ACHN (cell line): ENCODE measurements at places on chromosomes 13 and 19.

- no peak for DNase-seq
These were observed 280.0 kb downstream of the SHISA2 start for GRCh38 chr13:25771641-25772478.

DNA sequence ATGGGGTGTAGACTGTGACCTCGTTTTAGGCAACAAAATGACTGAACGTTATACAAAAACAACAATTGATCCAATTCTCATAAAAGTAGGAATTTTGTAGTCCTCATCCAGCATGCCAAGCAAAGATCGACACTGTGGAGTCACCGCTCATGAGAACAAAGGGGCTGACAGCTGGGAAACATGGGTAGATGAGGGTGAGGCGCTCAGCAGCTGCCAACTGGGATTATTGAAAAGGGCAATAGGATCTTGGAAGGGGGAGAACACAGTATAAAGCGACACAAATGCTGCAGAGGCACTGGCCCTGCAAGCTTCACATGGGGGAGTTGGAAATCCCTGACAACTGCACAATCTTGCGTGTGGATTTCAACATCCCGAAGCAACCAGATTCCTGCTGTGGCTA lies 5.4 kb upstream of the ZNF765 start:
- DNase-seq: no peak

DNA sequence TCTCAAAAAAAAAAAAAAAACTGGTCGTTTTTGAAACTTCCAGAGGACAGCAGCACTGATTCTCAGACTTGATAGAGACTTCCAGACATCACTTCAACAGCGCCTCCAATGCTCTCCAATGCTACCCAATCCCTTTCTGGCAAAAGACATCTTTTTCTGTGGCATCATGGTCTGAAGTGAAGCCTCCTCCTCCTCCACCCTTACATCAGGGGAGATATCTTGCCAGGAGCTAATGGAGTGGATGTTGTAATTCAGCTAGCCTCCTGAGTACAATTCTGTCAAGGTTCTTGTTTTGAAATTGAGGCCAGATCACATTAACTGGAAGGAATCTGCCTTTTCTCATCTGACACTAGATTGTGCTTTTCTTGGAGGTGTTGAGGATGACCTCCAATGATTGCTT lies 24.2 kb downstream of the FXYD5 start:
- no peak for DNase-seq

- DNase-seq: no peak
These were observed 11.5 kb downstream of the S1PR2 start for GRCh38 chr19:10219678-10220077.

GRCh38 chr19:15253061-15253460 lies 20.8 kb upstream of the EPHX3 start:
- DNase-seq: no peak
